ENCODE measurements at places on chromosomes 1 and 21.

- no peak for DNase-seq
Measured at GRCh38 chr1:110163591-110163990, 13.3 kb downstream of the SLC6A17 start.

GRCh38 chr1:214957330-214958137, 125.0 kb upstream of the KCNK2 start:
- DNase-seq: peak; percentile 100

DNA sequence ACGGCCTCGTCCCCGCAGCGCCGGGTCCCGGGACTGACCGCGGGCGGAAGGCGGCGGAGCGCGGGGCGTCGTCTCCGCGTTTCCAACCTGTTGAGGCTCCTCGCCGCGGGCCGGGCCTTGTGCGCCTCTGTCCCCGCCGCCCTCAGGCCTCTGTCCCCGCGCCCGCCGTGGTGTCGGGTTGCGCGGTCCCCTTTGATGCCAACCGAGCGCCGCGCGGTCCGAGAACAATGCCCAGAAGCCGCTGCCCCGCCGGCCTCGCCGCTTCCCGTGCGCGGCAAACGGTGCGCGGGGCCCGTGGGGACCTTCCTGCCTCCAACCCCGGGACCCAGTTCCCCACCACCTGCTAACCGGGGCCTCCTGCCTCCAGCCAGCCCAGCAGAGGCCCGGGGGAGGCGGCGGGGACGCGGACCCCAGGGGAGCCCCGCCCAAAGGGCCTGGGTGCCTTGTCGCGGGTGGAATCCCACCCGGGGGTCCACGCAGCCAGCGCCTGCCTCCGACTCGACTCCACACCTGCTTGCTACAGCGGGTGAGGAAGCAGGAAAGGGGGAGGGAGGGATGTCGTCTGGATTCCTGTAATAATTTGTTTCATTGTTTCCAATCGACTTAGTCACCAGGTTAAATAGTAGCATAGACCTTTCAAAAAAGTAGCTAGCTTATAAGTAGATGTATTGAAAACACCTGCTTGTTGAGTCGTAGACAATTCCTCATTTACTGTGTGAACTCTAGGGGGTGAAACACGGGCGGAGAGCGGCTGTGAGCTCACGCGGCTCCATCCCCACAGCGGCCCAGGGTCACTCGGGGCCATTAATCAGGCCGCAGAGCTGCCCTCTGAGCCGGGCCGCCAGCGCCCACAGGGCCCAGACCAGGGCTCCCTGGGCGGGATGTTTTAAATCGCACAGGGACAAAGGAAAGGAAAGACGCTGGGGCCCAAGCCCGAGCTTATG, 1.1 kb downstream of the COL18A1 start:
- no peak for DNase-seq

GRCh38 chr1:94095112-94095637, 25.8 kb downstream of the ABCA4 start:
- DNase-seq: peak; percentile 62

All from fibroblast of skin of left biceps (primary cell).